Neural crest cell (in vitro differentiated cells): ENCODE measurements at places on chromosomes 6 and 20.

DNA sequence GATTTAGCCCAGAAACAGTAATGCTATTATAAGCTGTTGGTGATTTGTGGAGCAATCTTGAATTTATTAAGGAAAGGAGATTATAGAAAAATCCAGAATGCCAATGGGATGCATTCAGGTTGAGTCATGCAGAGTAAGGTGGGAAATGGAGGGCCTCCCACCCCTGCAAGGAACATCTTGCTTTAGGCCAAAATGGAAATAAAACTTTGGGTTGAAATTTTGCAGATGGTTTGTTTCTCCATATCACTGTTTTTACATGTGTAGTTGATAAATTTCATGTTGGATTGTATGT is 152.4 kb downstream of the BCAS1 start:
- no peak for DNase-seq

DNA sequence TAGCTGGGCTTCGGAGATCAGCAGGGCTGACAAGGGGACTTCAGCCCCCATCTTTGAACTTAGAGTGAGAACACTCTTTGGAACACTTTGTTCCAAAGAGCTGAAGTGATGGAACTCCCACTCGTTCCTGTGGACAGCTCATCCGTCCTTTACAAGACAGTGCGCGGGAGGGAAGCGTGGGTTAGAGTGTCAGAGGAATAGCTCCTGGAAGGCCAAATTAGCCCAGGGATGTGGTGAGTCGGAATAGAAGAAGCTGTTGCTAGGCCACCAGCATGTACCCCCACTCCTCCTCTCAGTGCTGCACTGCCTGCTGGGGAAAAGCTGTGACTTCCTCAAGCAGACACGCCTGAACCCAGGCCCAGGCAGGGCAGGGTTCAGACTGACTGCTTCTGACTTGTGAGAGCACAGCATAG is 1.7 kb downstream of the SDCBP2 start:
- DNase-seq = no peak

GRCh38 chr6:1068068-1068467 is 243.8 kb upstream of the FOXQ1 start:
- DNase-seq = no peak

DNA sequence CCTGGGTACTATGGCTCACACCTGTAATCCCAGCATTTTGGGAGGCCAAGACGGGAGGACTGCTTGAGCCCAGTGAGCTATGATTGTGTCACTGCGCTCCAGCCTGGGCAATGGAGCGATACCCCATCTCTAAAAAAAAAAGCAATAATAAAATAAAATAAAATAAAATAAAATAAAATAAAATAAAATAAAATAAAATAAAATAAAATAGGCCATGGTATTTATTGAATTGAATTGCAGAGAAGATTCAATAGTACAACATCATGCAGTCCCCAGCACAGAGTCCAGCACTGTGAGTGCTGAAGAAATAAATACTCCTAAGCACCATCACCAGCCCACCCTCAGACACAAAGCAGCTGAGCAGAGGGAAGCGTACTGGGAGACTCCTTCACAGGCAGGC is 144.7 kb downstream of the RALGAPA2 start:
- no peak for DNase-seq

DNA sequence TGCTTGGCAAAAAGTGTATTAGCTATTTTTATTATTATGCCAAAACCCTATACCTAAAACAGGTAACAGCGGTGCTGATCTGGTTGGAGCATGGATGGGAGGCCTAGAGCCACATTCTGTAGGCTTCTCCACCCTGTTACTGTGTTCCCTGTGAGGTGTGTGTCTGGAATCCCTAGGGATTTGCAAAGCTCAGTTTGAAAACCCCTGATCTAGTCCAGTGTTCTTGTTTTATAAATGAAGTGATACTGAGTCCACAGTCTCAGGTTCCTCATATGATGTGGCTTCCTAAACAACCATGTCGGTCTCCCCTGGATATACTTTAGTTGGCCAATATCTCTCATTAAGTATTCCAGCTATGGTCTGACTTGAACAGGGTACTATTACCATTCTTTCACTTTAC is 16.3 kb downstream of the ACSS2 start:
- no peak for DNase-seq

DNA sequence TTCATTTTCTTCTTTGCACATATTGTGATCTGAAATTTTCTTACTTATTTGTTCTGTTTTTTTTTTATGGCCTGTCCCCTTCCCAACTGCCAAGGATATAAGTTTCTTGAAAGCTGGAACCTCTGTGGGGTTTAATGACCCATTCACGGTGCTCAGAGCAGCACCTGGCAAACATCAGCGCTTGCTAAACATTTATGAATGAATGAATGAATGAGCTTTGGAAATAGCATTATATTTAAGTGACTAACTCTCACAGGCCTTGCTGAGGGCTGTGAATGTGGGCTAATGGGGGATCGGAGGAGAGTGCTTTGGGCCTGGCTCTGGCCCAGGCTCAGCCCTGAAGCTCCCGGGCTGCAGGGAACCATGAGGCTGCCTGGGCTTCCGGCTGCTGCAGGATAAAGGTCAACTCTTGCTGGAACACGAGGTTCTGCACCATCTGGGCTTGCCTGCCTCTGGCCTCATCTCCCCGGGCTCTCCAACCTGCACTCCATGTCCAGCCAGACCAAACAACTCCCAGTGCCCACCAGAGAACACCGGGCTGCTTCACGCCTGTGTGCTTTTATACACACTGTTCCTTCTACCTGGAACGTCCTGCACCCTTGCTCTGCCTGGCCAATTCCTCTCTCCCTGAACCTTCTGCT is 14.6 kb upstream of the ARMC12 start:
- DNase-seq = no peak

- DNase-seq = no peak
Measured at GRCh38 chr6:117264692-117265409, 507 bp upstream of the VGLL2 start.

- DNase-seq = no peak
Measured at GRCh38 chr6:6417475-6417874, 97.0 kb upstream of the F13A1 start.

DNA sequence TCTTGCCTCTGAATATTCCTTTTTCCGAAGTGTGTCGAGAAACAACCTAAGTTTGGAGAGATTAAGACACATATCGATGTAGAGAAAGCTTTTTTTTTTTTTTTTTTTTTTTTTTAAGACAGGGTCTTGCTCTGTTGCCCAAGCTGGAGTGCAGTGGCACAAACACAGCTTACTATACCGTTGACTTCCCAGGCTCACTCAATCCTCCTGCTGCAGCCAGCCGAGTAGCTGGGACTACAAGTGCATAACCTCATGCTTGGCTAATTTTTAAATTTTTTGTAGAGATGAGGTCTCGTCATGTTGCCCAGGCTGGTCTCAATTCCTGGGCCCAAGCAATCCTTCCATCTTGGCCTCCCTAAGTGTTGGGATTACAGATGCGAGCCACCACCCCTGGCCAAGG is 21.4 kb downstream of the SLC17A5 start:
- no peak for DNase-seq

GRCh38 chr20:24951536-24952083 is 2.5 kb downstream of the CST7 start:
- no peak for DNase-seq

GRCh38 chr20:24378661-24379483 is 90.6 kb upstream of the SYNDIG1 start:
- DNase-seq = no peak

DNA sequence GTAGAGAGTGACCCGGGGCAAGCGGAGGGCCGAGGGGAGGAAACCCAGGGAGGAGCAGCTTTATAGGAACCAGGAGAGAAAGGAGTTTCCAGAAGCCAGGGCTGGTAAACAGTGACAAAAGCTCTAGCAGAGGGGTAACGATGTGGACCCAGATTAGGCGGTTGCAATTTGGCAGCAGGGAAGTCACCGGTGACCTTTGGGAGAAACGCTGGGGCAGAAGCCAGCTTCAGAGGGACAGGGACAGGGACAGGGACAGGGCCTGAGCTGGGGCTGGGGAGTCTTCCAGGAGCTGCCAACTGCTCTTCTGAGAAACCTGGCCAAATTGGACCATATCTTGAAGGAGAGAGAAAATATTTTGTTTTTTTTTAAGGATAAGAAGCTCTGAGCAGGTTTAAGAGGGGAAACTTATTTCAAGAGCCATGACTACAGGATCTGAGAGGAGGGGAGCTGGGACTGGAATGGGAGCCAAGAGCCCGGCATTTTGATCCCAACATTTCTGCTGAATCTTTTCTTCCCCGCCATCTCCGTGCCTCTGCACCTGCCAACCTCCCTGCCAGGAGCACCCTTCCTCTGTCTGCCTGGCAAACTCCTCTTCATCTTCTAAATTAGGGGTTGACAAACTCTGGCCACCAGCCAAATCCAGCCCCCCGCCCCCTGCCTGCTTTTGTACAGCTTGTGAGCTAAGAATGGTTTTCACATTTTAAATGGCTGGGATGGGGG is 22.6 kb upstream of the PREX1 start:
- DNase-seq = no peak

GRCh38 chr20:3013771-3014170 is 29.7 kb upstream of the GNRH2 start:
- no peak for DNase-seq

DNA sequence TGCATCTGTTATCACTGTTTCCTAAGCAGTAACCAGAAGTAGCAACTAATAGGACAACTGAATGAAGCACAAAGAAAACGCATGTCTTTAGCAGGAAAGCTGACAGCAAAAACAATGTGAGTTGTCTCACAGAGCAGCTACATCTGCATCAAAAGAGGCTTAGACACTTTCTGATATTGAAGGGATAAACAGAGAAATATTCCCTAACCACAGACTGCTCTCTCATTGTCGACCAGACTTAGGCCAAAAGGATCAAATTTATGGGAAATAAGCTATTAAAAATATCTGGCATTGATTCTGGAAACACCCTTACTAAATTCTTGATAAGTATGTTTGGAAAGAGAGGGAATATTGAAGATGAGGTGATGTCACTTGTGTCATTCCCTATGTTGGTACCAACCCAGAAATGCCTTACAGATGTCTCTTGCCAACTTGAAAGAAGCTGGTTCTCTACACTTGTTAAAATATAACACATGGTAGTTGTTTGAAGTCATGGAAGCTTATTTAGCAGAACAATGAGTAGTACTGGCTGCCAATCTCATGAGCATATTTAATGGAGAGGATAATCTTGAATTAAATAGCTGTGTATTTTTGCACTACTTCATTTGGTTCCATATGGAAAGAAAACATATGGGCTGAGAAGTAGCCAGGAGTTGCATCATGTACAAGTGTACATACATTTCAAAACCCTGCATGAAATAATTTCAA is 929.3 kb upstream of the MAN1A1 start:
- no peak for DNase-seq

DNA sequence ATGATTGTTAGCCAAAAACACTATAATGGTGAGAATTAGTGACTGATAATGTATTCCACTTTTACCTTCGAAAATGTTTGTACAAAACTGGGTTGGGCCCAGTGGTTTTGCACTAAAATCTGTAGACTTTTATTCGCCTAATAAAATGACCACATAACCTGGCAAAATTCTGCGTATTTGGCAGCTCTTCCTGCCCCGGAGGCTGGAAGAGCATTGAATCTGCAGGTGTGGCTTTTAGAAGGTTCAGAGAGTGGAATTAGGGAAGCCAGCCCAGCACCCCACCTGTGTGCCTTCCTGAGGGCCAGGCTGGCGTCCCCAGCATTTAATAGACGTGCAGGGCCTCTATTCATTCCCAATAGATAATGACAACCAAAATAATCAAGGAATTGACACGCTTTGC is 256.7 kb downstream of the UST start:
- DNase-seq = no peak

DNA sequence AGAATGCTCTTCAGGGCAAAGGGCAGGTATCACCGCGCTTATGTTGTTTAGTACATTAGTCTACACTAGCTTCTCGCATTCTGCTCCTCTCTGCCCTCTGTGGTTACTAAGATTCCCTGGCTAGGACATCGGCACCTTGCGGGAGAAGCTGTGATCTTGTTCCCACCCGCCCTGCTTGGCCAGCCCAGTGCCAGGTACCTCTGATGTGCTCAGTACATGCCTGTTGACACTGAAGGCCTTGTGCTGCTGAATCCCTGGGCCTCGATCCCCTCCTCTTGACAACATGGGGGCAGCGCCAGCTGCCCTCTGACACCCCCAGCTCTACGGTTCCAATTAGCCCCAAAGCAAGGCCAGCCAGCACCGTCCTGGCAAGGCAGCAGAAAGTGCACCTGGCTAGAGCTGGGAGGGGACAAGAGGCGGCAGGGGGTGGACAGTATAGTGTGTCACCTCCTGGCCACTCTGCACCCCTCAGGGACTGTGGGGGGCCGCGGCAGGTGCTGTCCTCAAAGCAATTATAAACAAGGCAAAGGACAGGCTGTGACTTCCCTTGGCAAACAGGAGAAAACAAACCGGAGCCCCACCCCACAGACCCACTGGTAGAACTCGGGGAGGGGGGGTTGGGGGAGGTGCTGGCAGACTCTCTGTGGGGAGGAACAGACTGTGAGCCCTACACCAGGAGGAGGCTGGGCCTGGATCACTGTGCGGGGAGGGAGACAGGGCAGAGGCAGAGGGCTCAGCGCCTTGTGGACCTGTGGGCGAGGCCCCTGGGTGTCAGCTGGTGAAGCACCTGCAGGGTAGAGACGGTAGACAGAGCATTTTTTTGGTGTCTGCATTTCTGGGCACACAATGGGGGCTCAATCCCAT is 7.1 kb downstream of the TFEB start:
- DNase-seq = no peak

DNA sequence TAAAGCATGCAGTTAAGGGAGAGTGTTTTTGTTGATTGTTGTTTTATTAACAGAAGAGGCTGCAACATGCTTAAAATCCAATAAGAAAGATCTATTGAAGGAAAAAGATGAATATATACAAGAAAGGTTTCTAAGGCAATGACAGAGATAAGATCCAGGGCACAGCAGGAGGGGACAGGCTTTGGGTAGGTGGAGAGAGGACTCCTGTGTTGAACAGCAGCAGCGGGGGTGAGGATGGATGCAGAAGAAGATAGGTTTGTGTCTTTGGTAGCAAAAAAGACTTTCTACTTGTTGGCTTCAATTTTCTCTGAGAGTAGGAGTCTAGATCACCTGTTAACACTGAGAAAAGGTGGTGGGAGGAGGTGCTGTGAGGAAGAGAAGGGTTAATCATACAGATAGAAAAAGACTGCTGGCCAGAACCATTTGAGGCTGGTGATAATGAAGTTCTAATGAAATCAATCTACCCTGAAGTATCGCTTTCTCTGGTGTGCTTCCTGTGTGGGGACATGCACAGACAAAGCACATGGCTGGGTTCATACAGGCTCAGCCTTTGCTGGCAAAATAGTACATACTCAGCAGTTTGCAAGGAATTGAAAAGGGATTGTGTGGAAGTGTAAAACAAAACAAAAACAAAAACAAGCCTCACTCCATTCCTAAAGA is 17.2 kb upstream of the DST start:
- DNase-seq = no peak

GRCh38 chr6:112275365-112275764 is 21.0 kb upstream of the LAMA4 start:
- DNase-seq = no peak

DNA sequence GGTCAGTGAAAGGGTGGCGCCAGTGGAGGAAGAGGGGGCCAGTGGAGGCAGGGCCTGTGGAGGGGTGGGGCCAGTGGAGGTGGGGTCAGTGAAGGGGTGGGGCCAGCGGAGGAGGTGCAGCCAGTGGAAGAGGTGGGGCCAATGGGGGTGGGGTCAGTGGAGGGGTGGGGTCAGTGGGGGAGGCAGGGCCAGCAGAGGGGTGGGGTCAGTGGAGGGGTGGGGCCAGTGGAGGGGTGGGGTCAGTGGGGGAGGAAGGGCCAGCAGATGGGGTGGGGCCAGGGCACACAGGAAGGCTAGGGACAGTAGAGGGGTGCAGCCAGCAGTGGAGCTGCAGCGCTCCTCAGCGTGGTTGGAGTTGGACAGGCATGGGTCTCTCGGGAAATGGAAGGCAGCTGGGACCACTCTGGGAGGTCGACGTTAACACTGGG is 18.7 kb downstream of the ADRM1 start:
- no peak for DNase-seq
